Kidney tubule cell (primary cell): ENCODE measurements at places on chromosomes 4 and X.

DNA sequence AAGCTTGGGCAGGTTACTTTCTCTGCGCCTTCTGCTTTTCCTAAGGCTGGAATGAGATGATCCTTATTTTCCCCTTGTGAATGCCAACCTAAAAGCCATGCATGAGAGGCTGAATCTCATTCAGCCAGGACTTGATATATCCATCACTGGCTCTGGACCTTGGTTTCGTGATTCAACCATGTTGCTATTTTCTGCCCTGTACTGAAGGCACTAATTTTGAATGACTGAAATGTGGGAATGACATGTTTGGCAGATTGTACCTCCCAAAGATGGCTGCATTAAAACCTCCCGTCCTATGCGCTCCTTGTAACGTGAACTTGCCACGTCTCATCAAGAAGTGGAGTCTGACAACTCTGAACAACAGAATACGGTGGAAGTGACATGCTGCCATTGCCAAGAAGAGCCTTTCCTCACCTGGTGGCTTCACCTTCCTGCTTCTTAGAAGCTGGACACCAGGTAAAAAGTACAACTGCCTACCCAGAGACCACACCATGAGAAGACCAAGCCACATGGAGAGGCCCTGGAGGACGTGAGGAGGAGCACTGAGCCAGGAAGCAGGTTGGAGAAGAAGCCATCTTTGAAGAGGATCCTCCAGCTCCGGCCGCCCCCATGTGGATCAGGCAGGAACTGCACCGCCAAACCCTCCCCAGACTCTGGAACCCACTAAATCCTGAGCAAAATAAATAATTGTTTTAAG, 174.5 kb downstream of the NSUN7 start:
- DNase-seq: peak; percentile 60

GRCh38 chr4:3480528-3481112, 17.5 kb downstream of the DOK7 start:
- peak; percentile 80 for DNase-seq

DNA sequence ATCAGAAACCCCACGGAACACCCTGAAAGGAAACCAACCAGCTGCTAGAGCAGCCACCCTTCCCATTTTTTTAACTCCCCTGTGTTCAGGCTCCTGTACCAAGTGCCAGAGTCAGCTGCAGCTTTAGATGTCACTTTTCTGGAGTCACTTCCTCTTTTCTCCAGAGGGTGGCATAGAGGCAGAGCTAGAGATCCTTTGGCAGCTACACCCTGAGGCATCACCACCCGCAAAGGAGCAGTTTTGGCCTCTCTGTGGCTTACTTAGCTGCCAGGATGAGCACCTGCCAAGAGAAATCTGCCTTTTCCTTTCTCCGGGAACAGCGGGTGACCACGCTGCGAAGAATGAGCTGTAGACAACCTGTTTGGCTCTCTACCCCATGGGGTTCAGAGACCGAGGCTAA, 58.0 kb upstream of the CHRDL1 start:
- DNase-seq: peak; percentile 37

DNA sequence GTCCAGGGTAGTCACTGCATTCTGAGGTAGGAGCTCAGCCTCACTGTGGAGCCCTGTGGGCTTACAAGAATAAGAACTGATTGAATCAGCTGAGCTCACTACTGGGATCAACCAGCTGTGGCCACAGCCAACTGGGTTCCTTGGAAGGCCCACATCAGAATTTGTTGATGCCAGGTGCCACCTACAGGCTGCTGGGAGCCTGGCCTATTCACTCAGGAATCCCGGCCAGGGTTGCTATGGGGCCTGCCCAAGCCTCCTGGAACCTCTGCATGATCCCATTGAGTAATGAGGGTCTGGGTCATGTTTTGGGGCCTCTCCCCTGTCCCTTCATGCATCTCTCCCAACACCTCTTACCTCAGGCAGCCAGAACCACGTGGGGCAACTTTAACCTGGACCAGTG, 53.9 kb upstream of the KIAA1210 start:
- peak; percentile 45 for DNase-seq

- no peak for DNase-seq
Observed at GRCh38 chr4:107755841-107756356, 35.9 kb upstream of the PAPSS1 start.

GRCh38 chrX:12447448-12448064, 309.3 kb downstream of the FRMPD4 start:
- peak; percentile 45 for DNase-seq

DNA sequence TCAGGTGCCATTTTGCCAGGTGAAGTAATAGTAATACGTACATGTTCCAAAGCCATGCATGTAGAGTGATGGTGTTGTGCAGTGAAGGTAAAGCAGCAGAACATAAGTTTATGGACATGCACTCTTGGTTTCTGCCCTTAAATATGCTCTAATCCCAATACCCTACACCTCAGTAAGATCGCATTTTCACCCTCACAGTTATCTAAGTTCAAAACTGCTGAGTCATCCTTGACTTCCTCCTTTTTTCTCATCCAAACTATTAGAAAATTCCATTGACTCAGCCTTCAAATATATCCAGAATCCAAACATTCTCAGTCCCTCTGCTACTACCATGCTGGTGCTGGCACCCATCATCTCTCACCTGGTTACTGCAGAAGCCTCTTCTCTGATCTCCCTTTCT, 652.9 kb upstream of the IGFBP7 start:
- peak; percentile 39 for DNase-seq

DNA sequence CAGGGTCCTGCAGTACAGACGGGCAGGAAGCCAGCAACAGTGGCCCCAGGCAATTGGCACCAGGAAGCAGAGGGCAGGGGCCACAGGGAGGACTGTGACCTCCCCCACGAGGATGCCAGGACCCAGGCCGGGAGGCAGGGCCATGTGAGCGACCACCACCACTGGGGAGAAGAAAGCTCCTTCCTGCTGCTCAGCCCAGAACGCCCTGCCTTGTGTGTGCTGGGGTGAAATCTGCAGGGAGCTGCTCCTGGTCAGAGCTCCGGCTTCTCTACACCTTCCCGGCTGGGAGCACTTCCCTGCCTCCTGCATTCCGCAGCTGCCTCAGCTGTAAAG, 100.4 kb downstream of the HMX1 start:
- no peak for DNase-seq

GRCh38 chr4:155271557-155271956, 63.1 kb downstream of the NPY2R start:
- no peak for DNase-seq

GRCh38 chr4:8350841-8351461, 81.4 kb downstream of the HTRA3 start:
- no peak for DNase-seq

- peak; percentile 97 for DNase-seq
Observed at GRCh38 chr4:158161551-158162354, 11.1 kb downstream of the GASK1B start.

DNA sequence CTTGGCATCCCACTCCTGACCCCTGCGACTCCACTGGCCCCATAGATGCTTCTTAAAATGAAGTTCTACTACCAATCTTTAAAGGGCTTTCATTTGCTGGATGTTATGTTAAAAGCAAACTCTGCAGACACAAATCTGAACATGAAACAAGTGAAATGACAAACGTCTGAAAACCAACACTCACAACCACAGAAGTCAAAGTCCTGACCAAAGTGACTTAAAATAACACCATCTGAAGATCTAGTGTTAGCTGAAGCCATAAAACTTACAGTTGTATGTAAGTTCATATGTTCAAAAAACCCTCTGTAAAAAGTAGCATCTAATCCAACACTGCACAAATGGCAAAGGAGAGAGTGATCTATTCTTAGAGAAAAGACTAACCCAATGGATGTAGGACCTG, 178.7 kb downstream of the SH3KBP1 start:
- no peak for DNase-seq

GRCh38 chrX:39605183-39605582, 492.6 kb downstream of the BCOR start:
- no peak for DNase-seq

DNA sequence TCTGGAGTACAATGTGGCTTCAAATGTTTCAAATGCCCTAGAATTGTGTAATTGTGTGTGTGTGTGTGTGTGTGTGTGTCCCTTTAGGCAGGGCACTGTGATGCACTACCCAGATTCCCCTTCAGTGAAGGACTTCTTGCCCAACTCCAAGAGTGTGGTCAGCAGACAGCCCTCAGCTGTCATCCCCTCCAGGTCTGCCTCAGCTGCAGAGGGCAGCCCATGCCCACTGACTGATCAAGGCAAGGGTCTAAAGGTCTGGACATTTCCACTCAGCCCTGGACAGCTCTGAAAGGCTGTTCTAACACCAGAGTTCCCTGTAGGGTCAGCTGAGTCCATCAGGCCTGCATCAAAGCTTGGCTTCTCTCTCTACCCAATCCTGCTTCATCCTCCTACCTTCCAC, 83.9 kb upstream of the USP9X start:
- no peak for DNase-seq

GRCh38 chr4:184011826-184012380, 106.8 kb downstream of the STOX2 start:
- no peak for DNase-seq

DNA sequence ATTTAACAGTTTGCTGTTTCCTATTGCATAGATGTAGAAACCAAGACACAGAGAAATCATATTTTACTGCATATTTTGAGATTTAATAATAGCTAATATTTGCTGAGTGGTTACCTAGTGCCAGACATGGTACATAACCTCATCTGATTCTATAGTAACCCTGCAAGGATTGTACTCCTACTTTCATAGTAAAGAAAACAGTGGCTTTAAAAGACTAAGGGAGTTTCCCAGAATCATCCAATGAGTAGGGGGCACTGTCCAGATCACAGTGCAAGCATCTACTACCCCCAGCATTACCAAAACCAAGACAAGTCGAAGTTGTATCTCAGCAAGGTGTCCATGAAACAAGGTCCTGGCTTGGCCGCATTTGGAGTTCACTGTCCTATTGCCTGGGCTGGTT, 224.5 kb upstream of the TENM3 start:
- no peak for DNase-seq

GRCh38 chr4:73593631-73594241, 26.5 kb downstream of the RASSF6 start:
- DNase-seq: no peak

DNA sequence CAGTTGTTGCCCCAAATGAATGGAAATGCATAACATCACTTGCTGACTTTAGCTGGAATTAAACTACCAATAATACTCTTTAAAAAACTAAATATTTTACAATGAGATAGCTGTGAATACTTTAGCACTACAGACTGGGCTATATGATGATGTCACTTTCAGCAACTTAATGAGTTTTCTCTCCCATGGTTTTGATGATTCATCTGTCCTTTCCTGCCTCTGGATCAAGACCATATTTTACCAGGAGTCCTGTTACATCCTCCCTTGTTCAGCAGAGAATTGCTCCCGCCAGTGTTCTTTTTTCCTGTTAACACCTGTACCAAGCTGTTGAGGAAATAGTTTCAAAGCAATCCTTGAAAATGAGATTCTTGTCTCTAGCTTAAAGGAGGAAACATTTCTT, 543.0 kb downstream of the SPRY1 start:
- DNase-seq: peak; percentile 75

DNA sequence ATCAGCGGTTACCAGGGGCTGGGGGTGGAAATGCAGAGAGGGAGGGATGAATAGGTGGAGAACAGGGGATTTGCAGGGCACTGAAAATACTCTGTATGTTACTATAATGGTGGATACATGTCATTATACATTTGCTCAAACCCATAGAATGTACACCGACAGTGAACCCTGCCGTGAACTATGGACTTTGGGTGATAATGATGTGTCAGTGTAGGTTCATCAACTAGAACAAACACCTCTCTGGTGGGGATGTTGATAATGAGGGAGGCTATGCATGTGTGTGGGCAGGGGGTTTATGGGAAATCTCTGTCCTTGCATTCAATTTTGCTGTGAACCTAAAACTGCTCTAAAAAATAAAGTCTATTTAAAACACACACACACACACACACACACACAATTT, 11.5 kb downstream of the HPSE start:
- no peak for DNase-seq

- no peak for DNase-seq
Observed at GRCh38 chr4:7379719-7380118, 55.0 kb downstream of the PSAPL1 start.

GRCh38 chrX:40151211-40152172, 53.7 kb upstream of the BCOR start:
- no peak for DNase-seq

- no peak for DNase-seq
Observed at GRCh38 chr4:162852642-162853041, 314.0 kb downstream of the NAF1 start.

- DNase-seq: peak; percentile 89
Observed at GRCh38 chr4:1011022-1011665, at the start of gene FGFRL1. TSS of gene FGFRL1 (plus strand) at chr4:1011626. CDS start at chr4:1012486, 860 bp downstream.

GRCh38 chrX:8346060-8346459, 118.6 kb upstream of the VCX3B start:
- DNase-seq: peak; percentile 76

- peak; percentile 64 for DNase-seq
Observed at GRCh38 chr4:113052379-113052951, 3.0 kb downstream of the ANK2 start.

- DNase-seq: peak; percentile 30
Observed at GRCh38 chr4:124132161-124132560, 580.4 kb downstream of the ANKRD50 start.

- peak; percentile 32 for DNase-seq
Observed at GRCh38 chr4:88244816-88245579, 39.4 kb downstream of the PPM1K start.

GRCh38 chr4:72451349-72451748, 117.7 kb downstream of the ADAMTS3 start:
- DNase-seq: no peak

DNA sequence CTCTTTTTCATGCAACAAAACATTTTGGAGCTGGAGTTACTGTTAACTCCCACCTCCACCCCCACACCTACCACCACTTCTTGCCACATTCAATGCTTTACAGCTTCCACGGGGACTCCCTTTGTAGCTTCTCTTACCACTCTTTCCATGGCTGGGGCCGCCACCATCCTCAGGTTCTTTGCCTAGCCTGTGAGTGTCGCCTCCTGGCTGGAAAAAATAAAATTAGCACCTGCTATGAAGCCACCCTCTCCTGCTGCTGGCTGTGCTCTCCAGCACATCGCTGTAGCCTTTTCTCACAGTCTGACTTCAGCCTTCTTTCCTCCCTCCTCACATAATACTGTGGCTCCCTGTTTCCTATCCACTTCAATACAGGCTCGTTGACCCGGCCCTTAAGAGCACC, 114.4 kb downstream of the FRAS1 start:
- no peak for DNase-seq

DNA sequence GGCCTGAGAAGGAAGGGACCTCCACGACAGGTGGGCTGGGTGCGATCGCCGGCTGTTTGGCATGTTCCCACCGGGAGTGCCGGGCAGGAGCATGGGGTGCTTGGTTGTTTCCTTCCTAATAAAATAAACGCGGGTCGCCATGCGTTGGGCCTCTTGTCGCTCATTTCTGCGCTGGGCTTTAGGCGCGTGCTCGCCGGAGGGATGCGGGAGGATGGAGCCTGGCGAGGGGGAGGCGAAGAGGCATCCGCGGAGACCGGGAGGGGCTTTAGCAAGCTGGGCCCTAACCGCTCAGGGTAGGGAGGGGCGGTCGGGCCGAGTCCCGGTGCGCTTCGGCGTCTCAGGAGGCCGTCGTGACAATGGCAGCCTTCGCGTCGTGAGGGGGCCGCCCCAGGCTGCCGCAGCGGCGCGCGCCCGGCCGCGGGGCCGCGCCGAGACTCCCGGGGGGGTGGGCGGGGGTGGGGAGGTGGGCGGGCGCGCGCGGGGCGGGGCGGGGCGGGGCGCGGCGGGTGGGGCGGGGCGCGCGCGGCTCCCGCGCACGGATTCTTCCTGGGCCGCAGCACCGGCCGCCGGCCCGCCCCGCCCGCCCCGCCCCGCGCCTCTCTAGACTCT, 476 bp upstream of the GDI1 start:
- DNase-seq: no peak

- DNase-seq: no peak
Observed at GRCh38 chr4:133997436-133997835, 204.2 kb downstream of the PABPC4L start.

GRCh38 chr4:3467601-3468031, 4.5 kb downstream of the DOK7 start:
- no peak for DNase-seq
